ENCODE measurements at places on chromosomes 13 and 19.
A peak's percentile ranks its signal among the peaks of the same experiment; 100 is the strongest.

DNA sequence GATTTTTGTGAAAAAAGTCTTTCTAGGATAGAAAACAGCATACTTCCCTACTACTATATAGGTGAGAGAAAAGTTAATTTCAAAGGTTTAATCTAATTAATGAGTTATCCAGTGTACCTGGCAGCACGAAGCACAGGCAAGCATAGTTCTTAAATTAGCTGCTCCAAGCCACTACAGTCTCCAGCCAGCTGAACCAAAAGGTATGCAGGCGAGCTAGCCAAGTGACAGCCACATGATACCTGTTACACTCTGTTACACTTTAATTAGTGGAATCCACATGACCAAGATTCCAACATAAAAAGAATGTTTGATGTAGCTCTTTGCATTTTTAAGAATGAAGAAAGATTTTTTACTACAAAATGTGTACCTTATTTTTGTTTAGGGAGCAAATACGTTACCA lies 15.5 kb downstream of the SLC25A30 start:
- no peak for DNase-seq

DNA sequence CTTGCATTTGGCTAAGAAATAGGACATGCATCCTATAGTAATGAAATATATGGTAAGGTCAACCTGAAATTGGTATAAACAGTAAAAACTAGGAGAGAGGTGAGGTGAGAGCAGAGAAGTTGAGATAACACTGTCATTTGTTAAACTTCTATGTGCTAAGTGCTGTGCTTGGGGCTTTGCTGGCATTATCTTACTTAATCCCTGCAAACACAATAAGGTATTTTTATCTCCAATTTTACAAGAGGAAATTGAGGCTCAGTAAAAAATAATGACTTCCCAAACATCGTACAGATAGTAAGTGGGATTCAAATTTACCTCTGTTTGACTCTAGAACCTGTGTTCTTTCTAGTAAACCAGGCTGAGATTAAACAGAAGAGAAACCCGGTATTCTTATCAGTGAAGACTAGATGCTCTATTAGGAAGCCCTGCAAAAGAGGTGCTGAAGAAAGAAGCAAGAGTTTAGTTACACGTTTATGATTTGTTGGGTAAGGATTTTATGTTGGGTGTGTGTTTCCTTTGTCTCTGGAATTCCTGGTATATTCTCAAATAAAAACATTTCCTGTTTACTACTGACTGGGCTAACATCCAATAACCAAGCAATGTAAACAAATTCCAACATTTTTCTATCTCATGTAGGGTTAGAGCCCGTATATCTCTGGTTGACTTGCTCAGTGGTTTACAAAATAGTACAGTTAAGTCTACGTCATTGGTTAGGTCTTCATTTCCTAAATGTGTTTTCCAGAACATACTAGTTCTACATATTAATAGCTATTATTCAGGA lies 137.3 kb upstream of the FNDC3A start:
- no peak for DNase-seq

DNA sequence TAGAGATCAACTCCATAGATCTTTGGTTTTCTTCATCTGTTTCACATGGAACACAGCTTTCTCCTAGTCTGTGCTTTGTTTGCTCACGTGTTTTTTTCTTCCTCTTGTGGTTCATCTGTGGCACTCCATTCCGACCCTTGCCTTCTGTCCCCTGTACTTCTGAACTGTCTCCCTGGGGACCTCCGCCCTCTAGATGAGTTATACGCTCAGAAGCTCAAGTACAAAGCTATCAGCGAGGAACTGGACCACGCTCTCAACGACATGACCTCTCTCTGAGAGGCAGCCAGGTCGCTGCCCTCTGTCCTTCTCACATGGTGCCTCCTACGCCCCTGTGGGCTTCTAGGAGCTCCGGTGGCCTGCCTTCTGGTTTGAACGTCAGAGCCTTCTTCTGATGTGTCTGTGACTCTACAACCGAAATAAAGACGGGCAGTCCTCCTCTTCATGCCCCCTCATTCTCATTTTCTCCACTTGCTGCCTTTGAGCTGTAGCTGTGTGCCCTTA lies 16.6 kb upstream of the RAB8A start:
- DNase-seq: no peak

DNA sequence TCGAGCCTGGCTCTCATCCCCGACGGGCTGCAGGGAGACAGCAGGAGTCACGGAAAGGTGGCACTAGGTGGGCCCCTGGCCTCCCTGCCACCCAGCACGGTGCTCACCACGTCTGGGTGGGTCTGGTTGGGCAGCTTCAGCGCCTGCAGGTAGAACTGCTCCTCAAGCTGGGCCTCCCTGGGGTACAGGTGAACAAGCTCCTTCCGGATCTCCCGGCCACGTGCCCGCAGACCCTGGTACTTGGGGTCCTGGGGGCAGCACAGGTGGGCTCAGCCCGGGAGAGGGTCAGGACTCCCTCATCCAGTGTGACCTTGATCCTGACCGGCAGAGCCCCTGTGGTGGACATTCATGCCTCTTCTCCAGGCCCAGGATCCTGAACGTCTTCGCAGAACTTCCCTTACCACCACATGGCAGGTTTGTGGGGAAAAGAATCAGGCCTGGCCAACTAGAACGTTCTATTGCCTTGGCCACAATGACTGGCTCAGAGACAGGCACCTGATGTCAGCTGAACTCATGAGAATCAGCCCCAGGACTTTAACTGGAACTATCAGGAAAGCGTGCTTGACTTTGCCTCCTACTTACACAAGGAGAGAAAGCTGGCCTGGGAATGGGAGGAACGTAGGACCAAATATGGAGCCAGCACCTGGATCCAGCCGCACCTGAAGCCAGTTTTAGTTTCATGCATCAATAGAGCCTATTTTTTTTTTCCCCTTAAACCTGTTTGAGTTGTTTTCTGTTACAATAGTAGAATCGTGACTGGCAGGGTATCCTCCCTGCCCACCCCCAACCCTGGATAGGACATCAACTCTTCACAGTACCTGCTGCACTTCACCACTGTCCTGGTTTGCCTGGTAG lies 8.9 kb downstream of the SARS2 start:
- DNase-seq: no peak

- DNase-seq: peak; percentile 50
Observed at GRCh38 chr19:29714953-29715700, at the start of gene C19orf12. TSS of gene C19orf12 (minus strand) at chr19:29715261. CDS start at chr19:29708413, 6,848 bp downstream.

GRCh38 chr19:18687740-18688465 lies 4.4 kb downstream of the CRTC1 start:
- no peak for DNase-seq

DNA sequence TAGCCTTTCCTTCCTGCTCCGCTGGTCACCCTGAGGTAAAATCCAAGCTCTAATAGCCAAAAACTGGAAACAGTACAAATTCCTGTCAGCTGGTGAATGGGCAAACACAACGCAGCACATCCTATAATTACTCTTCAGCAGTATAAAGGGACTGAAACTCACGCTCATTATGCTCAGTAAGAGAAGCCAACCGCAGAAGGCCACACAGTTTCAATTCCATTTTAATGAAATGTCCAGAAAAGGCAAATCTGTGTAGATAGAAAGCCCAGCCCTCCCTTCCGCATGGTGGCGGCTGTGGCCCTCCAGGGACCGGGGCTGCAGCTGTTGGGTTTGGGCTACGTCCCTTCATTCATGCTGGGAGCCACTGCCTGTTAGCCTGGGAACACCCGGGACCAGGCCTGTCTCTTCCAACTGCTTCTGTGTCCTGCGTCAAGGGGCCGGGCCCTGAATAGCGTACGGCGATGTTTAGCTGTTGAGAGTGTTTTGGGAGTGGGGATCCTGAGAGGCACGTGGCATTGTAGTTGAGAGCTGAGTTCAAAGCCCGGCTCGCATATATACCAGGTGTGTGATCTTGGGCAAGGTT lies 23.5 kb downstream of the NKPD1 start:
- DNase-seq: no peak

DNA sequence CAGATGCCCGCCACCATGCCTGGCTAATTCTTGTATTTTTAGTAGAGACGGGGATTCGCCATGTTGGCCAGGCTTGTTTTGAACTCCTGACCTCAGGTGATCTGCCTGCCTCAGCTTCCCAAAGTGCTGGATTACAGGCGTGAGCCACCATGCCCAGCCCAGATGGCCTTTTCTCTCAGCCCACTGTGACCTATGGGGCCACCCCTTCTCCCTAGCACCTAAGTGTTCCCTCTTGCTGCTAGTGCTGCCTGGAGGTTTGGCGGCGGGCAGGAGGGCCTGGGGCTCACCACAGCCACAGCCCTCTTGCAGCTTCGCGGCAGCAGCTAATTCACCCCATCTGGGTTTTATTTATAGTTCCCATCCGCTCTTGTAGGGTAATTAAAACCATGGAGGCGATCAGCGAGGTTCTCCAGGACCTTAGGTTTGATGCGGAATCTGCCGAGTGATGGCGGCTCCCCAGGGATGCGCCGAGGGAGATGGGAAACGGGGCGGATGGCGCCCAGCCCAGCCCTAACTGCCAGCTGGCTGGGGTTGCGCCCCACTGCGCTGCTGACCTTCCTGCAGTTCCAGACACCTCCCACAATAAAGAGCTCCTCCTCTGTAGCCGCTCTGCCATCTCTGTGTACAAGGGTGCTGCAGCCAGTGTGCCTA lies 3.3 kb downstream of the REX1BD start:
- no peak for DNase-seq

DNA sequence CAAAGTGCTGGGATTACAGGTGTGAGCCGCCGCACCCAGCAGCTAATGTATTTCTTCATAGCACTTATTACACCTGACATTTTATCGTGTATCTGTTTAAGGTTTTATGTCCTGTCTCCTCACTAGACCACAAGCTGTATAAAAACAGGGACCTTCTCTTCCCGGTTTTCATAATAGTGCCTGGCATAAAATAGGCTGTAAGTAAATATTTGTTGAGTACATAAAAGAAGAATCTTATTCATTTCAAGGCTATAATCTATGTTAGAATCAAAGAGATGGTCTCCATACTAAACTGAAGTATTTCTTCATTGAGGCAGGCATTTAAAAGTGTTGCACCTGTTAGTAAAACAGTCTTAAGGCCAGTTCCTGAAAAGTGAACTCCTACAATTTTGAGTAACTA lies 194.0 kb downstream of the SHISA2 start:
- DNase-seq: no peak

- DNase-seq: no peak
Observed at GRCh38 chr13:36526897-36527296, 94.6 kb downstream of the CCNA1 start.

Data from ACHN (cell line).